ENCODE measurements at places on chromosomes 1 and 21.
A peak's percentile ranks its signal among the peaks of the same experiment; 100 is the strongest.

DNA sequence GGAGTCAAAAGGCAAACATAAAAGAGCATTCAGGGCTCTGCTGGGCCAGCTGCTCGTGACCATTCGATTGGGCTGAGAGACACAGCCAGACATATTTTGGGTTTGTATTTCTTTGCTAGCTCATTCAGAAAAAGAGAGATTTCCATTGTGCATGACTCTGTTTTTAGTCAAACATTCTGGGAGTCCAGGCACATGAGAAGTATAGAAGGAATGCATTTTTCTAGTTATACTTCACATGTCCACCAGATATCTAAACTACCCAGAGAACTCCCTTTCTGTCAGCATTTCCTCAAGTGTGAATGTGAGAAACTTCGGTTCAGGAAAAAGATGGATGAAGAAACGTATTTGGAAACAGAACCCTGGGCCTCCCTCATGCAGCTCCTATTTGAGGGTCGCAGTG lies 6.3 kb upstream of the KCNE1 start:
- DNase-seq: no peak

DNA sequence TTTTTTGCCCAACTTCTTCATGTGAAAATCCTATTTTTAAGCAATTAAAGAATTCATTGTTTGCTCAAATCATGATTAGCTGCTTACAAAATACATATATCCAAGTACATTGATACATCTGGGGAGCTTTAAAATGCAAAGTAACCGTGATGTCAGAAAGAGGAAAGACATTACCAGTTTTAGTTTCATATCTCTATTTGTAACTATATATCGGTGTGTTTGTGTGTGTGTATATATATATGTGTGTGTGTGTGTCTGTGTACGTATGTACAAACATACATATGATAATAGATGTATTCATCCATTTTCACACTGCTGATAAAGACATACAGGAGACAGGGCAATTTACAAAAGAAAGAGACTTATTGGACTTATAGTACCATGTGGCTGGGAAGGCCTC lies 310.1 kb downstream of the DPYD start:
- no peak for DNase-seq

- no peak for DNase-seq
Measured at GRCh38 chr1:52243221-52243987, 101.5 kb downstream of the ZFYVE9 start.

- DNase-seq: no peak
Measured at GRCh38 chr1:162380061-162380846, 1.3 kb upstream of the C1orf226 start.

DNA sequence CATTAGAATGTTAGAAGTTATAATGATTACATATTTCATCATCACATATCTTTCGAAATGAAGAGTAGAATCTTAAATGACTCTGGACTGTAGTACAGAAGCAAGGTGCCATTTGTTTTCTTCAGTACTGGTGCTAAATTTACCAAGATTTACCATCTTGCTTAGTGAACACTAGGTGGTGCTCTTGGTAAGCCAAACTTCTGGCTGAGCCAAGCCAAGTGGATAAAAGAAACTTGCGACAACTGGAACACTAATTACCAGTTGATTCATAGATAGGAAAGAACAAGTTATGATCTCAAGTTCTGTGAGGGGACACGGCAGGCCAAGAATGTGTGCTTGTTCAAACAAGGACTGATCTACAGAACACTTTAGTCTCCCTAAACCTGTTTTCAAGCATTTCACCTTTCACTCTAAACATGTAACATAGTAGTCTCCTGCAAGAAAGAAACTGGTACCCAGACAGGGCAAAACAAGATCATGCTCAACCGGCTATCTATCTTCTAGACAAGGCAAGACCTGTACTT lies 19.8 kb downstream of the SPRTN start:
- no peak for DNase-seq

DNA sequence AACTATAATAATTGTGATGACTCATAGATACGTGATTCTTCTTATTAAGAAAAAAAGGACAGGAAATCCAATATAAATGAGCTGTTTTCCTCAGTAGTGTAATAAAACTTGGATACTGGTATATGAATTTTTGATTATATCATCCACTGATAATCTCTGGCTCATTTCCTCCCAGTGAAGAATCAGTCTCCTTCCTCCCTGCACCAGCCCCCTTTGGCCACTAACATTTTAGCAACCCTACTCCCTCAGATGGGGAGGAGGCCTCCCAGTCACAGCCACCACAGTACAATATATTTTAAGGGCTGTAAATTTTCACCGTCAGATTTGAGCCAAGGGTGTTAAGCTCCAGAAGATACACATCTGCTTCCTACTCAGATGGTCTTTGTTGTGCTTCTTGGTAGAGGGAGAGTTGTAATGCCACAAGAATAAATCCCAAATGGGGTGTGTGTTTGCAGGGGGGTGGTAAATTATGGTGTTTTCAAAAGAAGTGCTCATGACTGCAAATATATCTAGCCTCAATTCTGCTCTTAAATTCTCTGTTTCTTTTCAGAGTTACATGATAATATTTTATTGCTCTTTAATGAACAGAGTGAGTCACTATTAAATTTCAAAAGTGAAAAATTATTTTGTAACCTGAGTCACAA lies 153.5 kb downstream of the HLX start:
- no peak for DNase-seq

DNA sequence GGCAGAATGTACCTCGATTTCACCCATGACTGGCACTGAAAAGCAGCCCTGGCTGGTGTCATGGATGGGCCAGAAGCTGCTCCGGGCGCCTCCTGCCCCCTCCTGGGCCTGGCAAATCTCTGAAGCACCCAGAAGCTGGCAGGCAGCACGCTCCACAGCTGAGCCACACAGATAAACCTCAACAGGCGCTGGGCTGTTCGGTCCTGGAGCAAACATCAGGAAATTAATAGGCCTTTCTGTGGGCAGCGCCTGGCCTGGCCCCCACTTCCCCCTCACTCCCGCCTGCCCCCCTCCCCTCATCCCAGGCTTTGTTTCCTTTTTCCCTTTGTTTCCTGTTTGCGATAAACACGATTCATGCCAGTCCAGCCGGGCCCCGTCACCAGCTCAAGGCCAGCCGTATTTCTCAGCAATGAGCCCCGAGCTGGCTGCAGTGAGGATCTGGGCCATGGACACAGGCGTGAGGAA lies 20.1 kb upstream of the DISP3 start:
- DNase-seq: no peak

- no peak for DNase-seq
Measured at GRCh38 chr1:186325239-186325638, 49.8 kb downstream of the TPR start.

DNA sequence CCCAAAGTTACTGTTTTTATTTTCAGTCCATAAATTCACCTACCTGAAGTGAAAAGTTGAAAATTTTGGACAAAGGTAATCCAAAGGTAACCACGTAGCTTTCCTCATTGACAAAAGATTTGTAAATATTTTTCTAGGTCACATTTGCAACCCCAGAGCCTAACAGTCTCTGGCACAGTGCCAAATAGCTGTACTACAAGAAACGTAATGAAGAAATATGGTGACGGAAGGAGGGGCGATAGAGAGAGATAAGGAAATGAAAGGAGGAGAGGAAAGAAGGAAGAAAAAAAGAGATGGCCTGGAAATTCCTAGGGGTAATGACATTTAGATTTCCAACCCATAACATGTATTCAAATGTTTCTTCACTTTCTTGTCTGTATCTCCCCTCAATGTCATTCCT lies 159.4 kb downstream of the BARHL2 start:
- DNase-seq: no peak

DNA sequence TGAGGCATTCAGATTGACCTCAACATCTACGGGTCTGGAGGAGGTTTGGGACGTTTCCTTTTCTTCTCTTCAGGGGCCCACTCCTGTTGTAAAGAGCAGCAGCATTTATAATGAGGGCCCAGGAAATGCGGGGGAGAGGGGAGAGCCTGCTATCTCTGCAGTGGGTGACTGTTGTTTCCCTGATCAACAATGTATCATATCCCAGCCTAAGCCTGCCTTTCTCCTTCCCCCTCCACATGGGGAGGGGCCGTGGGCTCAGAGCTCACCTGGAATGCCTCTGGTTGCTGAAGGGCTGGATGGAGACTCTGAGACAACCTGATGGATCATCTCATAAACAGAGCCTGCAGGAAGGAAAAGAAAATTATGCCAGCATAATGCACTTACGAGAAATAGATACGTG lies 36.0 kb upstream of the HAO2 start:
- DNase-seq: no peak

DNA sequence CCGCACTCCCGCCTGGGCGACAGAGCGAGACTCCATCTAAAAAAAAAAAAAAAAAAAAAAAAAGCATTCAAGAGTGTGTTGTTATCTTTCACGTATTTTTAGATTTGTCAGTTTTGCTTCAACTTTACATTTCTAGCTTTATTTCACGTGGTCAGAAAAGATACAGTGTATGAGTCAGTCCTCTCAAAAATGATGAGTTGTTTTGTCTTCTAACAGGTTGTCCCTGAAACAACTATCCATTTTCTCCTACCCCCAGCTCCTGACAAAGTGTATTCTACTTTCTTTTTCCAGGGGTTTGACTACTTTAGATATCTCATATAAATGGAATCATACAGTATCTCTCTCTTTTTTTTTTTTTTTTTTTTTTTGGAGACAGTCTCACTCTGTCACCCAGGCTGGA lies 5.5 kb upstream of the ZNF695 start:
- no peak for DNase-seq

- DNase-seq: no peak
Measured at GRCh38 chr21:41765420-41765821, 1.4 kb downstream of the RIPK4 start.

DNA sequence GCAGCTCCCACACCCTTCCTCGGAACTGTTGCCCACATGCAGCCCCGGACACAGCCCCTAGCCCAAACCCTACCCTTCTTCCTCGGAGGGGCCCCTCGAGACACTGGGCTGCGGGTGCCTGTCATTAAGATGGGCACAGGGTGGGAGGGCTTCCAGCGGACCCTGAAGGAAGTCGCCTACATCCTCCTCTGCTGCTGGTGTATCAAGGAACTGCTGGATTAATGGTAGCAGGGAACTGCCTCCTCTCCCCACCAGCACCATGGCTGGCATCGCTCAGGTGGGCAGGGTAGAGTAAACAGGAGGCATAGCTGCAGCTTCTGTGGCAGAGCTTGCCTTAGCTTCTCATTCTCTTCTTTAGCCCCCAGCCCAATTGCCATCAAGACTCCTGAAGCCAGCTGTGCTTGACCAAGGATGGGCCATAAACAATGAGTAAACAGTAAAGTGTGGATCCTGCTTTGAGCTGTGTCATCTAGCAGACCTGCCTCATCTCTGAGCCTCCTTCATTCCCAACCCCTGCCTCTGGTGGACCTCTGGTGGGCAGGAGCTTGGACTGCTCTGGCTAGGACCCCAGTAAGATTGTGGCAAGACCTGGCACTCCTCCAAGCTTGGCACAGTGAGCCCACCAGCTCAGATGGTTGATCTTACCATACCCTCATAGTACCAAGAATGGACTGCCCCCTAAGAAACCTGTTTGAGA lies at the start of gene LENEP:
Gene LENEP (plus strand): TSS at position 15 of the 697 bp plus-strand sequence. CDS start 22 bp downstream, at position 37.
- DNase-seq: no peak

DNA sequence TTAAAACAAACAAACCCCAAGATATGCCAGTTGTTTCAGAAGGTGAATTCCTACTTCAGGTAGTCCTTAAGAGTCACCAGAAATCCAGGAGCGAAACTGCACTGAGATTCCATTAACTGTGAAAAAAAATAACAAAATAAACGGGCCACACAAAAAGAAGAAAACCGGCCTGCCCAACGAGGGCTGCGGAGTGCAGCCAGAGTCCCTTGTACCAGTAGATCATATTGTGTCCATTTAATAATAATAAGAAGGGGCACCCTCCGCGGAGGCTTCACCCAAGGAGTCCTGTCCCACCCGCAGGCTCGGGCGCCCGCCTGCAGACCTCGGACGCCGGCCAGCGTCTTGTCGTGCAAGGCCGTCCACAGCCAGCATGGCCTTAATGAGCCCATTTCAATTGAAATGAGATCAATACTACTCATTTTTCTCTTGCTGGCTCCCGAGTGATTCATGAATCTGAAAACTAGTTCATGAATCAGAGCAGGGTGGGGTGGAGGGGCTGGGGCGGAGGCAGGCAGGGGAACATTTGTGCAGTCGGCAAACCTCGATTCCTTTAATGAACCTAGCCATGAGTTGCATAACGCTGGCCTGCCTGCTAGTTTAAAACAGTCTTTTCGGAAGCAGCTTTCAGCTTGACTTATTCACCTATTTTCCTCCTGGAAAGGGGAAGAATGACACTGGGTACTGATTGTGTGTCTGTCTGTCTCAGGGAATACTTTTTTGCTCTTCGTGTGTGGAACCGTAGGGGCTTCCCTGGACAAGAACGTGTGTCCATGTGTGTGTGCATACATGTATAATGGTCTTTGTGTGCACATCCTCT lies 113.1 kb upstream of the IRF2BP2 start:
- DNase-seq: peak; percentile 42

GRCh38 chr1:56376188-56376984 lies 203.0 kb downstream of the PLPP3 start:
- no peak for DNase-seq

DNA sequence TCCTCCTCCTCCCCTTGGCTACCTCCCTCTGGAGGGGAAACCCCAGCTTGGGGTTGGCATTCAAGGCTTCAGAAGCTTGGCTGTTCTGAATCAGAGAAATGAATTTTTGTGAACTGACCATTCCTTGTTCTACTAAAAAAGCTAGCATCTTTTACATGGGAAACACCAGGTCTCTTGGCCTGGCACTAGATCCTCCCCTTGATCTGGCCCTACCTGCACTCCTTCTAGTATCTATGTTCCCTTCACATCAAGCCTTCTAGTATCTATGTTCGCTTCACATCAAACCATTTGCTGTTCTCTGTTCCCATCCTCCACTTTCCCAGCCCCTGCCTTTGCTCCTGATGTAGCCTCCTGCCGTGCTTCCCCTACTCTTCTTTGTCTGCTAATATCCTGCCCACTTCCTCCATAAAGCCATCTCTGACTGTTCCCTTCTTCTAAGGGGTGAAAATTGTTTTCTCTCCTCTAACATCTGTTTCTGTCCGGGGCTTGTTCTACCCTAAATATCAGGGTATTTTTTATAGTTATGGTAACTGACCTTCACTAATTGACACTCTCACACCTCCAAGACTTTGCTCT lies 25.8 kb downstream of the FAM151A start:
- DNase-seq: no peak

DNA sequence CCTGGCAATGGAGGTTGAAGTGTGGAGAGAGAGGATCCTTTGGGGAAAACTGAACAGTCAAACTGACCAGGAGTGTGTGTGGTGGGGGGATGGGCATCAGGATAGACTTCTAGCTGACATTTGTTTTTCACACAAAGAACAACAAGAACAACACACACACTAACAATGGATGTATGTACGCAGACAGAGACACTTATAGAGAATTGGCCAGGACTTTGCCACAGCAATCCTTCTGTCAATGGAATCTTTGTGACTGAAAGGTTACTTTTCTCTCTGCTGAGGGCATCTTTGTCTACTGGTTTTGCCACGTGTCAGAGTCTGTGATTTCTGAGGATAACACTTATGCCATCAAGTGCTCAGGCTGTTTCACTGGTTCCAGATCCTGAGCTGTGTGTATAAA lies 12.4 kb upstream of the FCGR2A start:
- no peak for DNase-seq
